ENCODE measurements at places on chromosomes 3 and 15.
A peak's percentile ranks its signal among the peaks of the same experiment; 100 is the strongest.

- no peak for DNase-seq
Observed at GRCh38 chr3:350871-351371, 154.4 kb downstream of the CHL1 start.

DNA sequence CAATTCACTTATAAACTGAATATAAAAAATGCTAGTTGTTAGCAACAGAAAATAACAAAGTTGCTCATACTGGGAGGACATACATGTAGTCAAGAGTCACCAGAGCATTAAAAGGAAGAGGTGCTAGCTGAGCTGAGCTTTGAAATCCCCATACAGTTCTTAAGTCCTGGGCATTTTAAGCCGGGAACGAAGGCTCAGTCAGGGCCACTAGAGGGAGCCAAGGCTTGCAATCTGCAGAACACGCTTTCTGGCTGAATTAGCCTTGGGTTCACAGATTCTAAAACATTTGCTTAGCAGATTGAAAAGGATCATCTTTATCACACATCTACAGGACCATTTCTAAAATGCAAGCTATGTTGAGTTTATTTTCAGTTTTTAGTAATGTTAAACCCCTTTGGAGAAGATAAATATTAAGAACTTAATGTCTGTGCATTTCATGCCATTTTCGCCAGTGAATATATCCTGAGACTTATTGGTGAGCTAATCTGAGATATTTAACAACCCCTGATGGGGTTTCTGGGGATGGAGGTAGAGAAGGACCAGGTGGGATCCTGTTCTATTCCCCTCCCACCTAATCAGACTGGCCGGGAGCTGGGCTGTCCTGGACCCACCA is 26.3 kb upstream of the MNS1 start:
- peak; percentile 54 for DNase-seq

- peak; percentile 22 for DNase-seq
Observed at GRCh38 chr15:43285609-43286037, 18.9 kb upstream of the TGM5 start.

DNA sequence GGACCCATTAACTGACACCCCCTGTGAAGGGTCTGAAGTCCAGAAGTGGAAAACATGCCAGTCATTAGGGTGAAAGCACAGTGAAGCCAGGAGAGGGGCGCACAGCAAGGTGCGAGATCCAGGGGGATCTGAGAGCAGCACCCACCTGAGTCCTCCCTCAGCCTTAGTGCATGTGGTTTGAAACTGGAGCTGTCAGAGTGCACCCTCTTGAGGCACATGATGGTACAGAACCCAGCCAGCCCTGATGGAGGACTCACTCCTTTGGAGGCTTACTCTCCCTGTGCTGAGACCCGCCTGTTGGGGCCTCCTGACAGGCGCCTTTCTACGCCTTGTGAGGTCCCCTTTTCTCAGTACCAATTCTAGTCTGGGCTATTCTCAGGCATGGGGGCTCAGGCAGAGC is 77.8 kb downstream of the IL20RB start:
- no peak for DNase-seq

GRCh38 chr15:56598991-56599390 is 134.1 kb upstream of the MNS1 start:
- peak; percentile 27 for DNase-seq

DNA sequence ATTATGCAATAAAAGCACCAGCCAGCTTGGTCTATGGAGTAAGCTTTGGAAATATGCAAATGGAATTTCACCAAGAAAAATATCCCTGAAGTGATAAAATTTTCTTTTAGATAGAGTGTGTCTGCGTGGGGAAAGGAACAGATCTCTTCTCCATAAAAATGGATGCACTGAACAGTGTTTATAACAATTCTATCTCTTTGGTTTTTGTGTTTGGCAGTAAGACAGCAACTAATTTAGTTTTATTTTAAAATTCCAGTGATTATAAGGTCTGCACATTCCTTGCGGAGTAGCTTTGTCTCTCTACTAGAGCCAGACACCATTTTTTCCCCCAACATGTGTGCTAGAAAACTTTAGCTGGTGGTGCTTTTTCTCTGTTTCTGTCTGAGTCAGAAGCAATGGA is 712.4 kb downstream of the GRM7 start:
- no peak for DNase-seq

DNA sequence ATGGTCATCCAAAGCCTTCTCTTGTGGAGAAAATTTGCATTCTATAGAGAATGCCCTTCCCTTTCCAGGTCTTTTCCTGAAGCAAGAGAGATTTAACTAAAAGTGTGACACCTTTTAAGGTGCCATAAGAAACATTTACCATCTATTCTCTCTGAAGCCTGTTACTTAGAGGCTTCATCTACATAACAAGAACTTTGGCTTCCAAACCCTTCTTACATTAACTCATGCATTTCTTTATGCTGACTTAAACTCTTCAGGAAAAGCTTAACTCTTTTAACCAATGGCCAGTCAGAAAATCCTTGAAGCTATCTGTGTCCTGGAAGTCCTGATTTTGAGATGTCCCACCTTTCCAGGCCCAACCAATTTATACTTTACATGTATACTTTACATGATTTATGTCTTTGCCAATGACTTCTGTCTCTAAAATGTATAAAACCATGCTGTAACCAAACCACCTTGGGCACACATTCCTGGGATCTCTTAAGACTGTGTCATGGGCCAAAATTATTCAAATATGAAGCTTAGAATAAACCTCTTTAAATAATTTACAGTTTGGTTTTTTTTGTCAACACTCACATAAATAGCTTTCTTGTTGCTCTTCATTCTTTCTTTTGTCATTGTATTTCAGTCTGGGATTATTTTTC is 472.6 kb upstream of the NECTIN3 start:
- no peak for DNase-seq

GRCh38 chr15:50883903-50884302 is 24.6 kb upstream of the AP4E1 start:
- no peak for DNase-seq

GRCh38 chr3:7721869-7722268 is 779.8 kb upstream of the LMCD1 start:
- no peak for DNase-seq

- DNase-seq, result no peak
Observed at GRCh38 chr3:57594144-57594543, 3.0 kb downstream of the ARF4 start.

GRCh38 chr3:53009826-53010539 is 35.9 kb downstream of the SFMBT1 start:
- DNase-seq, result no peak

GRCh38 chr3:112814266-112814665 is 32.4 kb downstream of the CD200R1L start:
- DNase-seq, result peak; percentile 59

GRCh38 chr3:51716805-51717204 is 9.9 kb downstream of the GRM2 start:
- DNase-seq, result no peak

GRCh38 chr15:92415639-92416297 is 22.1 kb downstream of the ST8SIA2 start:
- DNase-seq, result no peak

DNA sequence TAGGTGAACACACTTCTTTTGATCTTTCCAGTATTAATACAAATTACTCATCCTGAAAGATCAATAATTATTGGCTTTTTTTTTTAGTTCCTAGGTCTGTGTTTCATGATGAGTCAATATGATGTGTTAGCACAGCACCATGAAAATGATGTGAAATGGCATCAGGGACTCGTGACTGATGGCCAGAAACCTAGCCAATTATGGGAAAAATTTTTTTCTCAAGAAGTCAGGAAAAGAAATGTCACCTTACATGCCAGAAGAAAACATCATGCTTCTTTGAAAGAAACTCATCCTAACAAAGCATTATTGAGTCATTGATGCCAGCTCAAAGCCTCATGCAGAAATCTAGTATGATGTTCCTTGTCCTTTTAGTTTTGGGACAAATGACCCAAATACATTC is 468.3 kb upstream of the CBLB start:
- no peak for DNase-seq

GRCh38 chr3:39103791-39104552 is 3.5 kb downstream of the GORASP1 start:
- no peak for DNase-seq

GRCh38 chr3:184717399-184717983 is 5.6 kb upstream of the MAGEF1 start:
- DNase-seq, result no peak

DNA sequence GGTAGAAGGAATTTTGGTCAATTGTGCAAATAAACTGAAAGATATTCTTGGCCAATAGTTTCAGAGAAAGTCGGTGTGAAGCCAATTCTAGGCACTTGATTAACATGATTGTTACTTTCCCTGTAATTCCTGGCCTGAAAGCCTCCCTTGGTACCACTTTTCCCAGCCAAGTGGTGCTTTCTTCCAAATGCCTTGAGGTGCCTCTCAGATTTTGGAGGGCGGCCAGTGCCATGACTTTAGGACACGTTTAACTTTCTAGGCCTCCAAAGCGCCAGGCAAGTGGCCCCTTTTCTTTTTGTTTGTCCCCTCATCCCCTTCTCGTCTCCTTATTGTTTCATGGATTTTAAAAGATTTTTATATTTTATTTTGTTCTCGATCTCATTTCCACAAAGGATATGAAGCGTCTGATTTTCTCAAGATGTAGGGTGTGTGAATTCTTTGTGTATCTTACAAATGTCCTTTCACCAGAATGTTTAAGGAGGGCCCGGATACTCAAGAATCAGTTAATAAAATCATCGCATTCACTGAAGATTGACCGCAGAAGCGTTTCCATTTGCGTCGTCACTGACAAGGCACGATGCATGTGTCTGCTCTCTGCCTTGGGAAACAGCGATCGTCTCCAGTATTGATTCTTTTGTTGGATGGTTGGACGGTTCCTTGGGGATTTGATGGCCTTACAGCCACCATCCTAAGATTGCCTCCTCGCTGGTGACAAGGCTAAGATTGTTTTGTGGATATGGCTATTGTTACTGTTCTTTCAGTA is 87.8 kb downstream of the ASB7 start:
- no peak for DNase-seq
